Stimulated activated CD8-positive, alpha-beta memory T cell treated with anti-CD3 and anti-CD28 coated beads, Interleukin-15, amount 100 ng/mL, for 4 hours (primary cell): ENCODE measurements at places on chromosomes 16 and 17.

DNA sequence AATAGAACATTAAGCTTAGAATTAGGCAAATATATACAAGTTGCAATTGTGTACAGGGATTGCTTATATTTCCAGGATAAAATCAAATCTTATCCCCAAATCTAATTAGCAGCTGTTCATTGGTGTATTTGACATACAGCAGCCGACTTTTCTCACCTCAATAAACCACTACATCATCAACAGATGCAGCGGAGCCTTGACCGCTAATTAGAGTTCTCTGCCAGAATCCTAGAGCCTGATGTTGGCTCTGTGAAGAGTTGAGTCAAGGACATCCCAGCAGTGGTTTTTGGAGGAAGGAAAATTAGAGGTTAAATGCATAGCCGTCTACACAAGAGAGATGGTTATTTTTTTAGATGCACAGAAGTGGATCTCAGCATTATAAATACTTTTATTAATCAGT is 221.9 kb upstream of the CACNG5 start:
- DNase-seq: no peak

- no peak for DNase-seq
These were observed 4.7 kb upstream of the NUDT16L1 start for GRCh38 chr16:4688674-4689045.

- no peak for DNase-seq
These were observed 153.3 kb downstream of the CHD9 start for GRCh38 chr16:53207810-53208752.

- DNase-seq: peak; percentile 6
These were observed 1.3 kb upstream of the CUEDC1 start for GRCh38 chr17:57956291-57957119.

DNA sequence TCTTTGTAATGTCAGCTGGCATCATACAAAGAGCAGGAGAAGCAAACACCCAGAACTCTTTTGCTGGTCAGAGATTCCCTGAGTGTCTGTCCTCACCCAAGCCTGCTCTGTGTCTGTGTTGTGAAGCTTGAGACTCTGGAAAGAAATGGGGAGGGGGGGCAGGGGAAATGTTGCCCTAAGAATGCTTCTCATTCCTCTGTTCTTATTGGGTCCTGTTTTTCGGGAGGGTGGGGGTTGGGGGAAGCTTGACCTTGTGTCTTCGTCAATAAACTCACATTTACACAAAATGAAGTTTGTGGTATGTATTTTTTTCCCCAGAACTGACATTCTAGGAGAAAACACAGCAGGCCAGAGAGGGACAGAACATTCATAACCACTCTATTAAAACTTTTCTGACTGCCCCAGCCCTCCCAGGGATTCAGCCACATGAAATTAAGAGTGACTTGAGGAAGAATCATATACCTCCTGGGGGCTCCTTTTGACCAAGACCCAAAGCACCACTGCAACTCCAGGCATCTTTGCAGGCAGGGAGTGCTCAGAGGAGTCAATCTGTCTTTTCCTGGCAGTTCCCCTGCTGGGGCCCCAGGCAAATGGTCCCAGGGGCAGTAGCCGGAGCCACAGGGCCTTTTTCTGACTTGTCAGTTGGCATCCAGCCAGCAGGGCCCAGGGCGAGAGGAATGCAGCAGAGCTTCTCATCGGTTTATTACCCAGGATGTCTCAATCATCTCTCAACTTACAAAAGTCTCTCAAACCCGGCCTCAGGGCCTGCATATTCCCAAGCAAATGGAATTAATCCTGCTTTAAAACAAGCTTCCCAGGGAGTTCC is 5.1 kb upstream of the RASL10B start:
- DNase-seq: no peak

- DNase-seq: no peak
These were observed 59.4 kb upstream of the SIAH1 start for GRCh38 chr16:48444574-48444973.

- no peak for DNase-seq
These were observed 422 bp downstream of the UQCC4 start for GRCh38 chr16:1420111-1420539.

DNA sequence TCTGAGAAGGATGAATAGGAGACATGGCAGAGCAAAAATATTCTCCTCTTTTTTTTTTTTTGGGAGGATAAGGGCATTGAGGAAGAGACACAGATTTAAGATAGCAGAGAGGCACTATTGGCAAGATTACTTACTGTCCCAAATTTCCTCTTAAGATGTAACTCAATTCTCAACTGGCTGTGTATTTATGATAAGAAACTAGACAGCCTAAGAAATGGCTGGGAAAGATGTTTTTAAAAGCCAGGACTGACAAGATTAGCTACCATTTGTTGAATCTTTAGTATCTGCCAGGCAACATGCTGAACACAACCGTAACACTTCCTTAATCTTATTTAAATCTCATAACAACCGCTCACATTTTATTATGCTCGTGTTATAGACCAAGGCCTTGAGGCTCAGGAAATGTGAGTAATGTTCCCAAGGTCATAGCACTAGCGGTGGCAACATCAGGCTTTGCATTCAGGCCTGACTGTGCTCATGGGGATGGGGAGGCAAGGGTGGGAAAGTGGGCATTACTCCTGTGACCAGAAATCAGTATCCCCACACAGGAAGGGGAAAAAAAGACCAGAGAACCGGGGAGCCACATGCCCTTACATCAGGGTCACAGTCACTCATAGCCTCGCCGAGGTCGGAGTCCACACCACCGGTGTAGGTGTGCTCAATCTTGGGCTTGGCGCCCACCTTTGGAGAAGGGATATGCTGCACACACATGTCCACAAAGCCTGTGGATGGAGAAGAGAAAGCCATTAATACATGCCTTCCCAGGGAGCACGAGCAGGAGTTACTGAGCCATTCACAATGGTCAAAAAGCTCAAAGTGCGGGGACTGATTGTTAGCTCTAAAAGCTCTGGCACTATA is 15.6 kb downstream of the HIGD1B start:
- DNase-seq: no peak
